ENCODE measurements at places on chromosomes 2 and 18.

DNA sequence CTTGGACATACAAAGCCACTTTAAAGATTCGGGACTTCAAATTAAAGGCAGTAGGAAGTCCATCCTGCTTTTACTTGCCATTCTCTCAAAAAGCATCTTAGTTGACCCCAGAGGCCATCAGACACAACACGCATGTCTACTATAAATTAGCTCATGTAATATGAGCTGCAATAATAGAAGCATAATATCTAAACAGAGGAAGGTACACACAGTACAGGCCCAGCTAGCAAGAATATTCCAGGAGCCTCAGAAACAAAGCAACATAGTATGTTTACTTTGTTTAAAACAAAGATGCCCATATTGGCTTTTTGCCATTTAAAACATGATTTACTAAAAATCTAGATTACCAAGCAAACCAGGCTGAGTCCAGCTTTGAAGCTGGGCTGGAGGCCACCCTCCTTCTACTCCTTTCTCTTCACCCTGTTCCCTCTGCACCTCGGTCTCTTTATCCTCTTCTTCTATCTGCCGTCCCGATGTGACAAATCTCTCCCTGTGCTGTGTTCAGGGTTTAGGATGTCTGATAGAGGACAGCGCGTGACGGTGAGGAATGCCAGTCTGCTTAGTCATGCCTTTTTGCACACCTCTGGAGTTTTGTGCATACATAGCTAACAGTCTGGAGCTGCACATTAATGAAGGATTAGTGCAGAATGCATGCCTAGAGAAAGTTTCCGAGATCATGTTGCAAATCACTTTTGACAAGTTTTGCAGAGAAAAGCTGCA, 28.2 kb downstream of the DTNA start:
- DNase-seq = no peak

DNA sequence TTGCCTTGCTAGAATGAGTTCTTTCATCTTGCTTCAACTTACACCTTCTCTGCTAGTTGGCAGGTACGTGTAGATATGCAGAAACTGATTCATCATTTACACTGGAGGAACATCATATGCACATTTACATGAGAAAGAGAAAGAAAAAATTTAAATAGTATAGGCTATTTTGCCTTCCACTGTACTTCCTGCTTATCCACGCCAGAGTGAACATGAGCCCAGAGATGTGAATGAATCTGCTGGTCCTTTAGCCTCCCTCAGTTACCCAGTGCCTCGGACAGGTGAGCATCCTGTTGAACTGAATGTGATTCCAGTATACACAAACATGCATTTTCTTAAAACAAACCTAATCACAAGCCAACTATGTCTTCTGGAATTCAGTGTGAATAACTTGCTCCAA, 83.6 kb downstream of the SESTD1 start:
- DNase-seq = no peak

GRCh38 chr18:34818064-34818463, 108.0 kb downstream of the DTNA start:
- no peak for DNase-seq

GRCh38 chr18:10197097-10197496, 257.3 kb upstream of the APCDD1 start:
- DNase-seq = no peak

DNA sequence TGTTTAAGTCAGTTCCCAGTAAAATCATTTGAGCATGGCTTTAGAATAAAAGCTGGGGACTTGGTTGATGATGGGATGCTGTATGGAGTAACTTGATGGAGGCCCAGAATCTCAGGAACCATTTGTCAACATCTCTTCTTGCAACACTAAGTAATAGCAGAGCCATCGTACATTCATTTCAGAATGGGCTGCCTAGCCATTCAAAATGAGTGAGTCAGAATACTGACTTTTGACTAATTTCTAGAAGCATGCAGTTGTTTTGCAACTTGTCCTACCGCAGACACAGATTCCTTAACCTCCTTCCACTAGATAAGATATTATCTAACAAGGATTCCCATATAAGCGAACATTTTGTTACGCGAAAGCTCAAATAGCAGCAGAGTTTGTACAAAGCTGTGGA, 229.5 kb downstream of the CNTNAP5 start:
- DNase-seq = no peak

- no peak for DNase-seq
Observed at GRCh38 chr18:9400197-9400596, 65.6 kb downstream of the TWSG1 start.

- no peak for DNase-seq
Observed at GRCh38 chr2:20615068-20615465, 35.8 kb downstream of the HS1BP3 start.

- DNase-seq = no peak
Observed at GRCh38 chr2:157056200-157056676, 201.3 kb upstream of the GALNT5 start.

DNA sequence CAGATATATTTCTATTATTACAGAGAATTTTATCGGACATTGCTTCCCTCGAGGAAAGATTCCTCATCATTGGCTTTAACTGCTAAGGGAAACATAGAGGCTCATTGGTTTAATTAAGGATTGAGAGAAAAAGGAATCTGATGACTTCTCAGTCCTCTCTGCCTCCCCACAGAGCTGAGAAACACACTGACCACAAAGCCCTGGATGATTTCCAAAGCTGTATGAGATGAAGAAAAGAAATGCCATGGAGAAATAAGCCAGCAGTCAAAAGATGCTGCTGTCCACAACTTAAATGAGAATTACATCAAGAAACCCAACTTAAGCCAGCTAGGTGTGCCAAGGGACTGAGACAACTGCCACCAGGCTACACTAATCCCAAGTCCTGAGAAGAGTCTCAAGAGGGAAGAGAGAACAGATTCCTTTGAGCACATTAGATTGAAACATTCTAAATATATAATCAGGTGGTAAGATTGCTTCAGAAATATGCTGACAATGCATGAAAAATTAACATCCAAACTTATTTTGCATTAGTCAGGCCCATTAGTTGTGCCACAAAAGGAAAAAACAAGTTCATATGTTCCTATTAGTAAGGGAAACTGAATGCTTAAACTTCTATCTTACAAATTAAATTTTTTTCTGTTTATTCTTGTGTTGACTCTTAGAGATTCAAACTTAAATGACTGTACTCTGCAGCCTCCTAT, 308.1 kb upstream of the CYRIA start:
- no peak for DNase-seq

- no peak for DNase-seq
Observed at GRCh38 chr2:45736757-45737704, 85.6 kb downstream of the PRKCE start.

DNA sequence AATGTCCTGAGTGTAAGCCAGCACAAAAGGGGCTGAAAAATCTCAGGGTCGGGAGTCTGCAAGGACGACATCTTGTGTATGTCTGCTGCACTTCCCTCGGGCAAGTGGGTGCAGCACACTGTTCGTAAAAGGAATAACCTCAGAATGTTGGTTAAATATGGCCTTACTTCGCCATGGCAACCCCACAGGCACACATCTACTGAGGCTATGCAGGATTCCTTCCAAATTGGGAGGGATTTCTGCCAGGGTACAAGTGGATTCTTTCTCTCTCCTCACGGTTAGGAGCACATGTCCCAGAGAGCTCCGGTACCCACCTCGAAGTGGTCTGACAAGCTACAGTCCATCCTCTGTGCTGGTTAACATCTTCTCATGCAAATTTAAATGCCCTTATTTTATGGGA, 277.7 kb upstream of the PXDN start:
- no peak for DNase-seq

DNA sequence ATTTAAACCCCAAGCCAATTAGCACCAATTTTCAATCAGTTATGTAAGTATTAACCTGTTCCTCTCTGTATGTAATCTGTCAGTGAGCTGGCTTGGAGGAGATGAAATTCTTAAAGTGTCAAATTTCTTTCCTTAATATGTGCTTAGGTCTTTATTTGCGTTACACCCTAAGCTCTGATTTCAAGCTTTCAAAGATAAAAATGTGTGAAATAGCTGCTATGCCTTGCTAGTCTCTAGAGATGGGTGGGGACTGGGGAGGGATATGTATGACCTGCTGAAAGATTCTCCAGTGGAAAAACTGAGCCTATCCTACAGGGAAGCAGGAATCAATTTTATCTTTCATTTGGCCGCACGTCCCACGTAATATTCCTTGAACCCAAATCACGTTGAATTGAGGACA, 264.5 kb downstream of the RND3 start:
- no peak for DNase-seq

DNA sequence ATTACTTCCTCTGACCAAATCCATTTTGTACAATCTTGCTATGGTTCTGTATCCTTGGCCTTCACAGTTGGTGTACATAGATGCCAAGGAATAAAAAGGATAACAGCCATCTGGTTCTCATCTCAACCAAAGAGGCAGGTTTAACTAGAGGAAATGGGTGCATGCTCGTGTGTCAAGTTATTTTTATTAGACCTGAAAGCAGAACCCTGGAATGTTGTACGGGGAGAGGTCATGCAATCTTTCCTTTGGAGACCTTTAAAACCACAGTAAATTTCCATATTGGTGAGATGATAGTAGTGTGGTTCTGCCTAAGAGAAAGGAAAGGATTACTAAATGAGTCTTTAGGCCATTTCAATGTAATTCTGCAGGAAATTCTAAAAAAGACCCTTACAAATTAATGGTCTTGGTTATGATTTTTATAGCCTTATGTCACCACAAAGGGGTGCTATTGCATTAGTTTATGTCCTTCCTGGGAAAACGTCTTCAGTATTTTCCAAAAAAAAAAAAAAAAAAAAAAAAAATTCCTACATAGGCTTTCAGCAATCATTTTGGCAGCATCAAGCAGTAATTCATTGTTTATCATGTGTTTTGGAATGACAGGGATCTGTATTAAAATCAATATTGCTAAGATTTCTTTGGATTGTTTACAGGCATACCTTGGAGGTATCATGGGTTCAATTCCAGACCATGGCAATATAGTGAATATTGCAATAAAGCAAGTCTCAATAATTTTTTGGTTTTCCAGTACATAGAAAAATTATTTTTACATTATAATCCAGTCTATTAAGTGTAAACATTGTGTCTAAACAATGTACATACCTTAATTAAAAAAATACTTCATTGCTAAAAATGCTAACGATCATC, 270.8 kb downstream of the NYAP2 start:
- no peak for DNase-seq

- no peak for DNase-seq
Observed at GRCh38 chr2:133314795-133315194, 253.5 kb downstream of the NCKAP5 start.

- no peak for DNase-seq
Observed at GRCh38 chr2:55012672-55013484, 37.4 kb downstream of the RTN4 start.

DNA sequence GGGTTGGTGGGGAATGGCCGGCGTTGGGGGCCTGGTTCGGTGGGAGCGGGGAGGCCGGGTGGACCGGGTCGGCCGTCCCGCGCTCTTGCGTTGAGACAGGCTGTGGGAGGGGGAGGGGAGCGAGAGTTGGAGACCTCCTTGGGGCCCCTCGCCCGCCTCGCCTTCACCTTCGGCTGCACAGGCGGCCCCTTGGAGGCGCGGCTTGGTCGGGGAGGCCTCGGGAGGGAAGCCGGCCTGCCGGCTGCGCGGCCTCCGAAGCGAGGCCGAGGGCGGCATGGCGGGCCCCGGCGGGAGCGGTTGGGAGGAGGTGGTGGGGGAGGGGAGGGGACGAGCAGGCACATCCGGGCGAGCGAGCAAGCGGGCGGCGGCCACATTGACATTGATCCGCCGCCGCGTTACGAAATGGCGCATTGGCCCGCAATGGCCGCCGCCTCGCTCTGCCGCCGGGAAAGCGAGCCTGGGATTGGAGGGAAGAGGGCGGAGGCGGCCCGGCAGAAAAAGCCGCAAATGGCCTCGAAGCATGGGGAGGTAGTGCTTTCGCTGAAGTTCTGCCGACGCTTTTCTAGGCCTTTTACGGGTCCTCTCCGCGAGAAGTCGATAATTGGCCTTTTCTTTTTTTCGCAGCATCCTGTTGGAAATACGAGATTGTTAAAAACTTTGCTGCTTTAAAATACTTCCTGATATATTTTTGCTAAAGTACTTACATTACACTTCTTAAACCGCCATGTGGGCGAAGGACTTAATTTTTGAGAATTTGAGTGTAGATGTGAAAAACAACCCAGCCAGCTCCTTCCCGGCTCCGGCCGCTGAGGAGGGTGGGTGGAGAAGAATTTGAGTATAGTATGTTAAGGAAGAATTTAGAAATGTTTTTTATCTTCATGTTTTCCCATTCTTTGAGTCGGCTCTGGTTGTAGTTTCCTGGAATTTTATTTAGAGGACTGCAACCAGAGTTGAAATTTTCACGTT, 580 bp downstream of the HNRNPA3 start:
- DNase-seq = peak; percentile 83

DNA sequence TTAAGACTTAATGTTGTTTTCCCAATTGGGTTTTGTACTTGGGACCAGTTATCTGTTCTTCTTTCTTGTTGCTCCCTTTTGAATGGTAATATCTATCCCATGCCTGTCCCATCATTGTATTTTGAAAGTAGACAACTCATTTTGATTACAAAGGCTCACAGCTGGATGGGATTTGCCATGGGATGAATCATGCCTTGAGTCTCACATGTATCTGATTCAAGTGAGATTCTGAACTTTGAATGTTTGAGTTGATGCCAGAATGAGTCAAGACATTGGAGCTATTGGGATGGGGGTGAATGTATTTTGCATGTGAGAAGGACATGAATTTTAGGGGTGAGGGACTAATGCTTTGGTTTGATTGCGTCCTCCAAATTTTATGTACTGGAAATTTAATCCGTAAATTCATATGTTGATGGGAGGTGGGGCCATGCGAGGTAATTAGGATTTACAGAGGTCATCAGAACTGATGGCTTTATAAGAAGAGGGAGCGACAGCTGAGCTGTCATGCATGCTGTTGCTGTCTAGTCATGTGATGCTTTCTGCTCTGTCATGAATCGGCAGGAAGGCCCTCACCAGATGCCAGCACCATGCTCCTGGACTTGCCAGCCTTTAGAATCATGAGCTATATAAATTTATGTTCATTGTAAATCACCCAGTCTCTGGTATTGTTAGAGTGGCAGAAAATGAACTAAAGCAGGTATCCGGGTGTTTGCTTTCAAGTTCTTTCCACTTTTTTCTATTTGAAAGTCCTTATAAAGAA, 741.3 kb upstream of the RAB6C start:
- no peak for DNase-seq

DNA sequence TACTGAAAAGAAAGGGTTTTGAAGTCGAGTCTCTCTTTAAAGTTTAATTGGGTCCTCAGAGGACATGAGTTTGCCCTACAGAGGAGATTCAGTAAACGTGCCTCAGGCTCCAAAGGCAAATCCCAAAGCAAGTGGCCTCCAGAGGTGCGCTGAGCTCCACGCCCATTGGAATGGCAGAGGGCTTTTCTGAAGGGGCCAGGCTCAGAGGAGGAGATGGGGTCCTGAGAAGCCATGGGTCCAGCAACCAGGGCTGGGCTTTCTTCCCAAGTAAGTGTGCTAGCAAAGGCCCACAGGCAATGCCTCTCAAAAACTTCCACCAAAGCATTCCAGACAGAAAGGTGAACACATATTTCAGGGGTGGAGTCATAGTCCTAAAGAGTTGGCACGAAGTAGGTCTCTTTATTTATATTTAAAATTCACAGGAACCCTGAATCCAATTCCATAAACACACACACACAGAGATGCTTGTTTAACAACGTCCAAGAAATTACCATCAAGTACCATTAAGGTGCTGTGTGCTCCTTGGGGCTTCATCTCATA, 93.0 kb upstream of the SH3BP4 start:
- DNase-seq = no peak

All from stimulated activated CD4-positive, alpha-beta T cell treated with anti-CD3 and anti-CD28 coated beads, Interleukin-12 subunit alpha, Interleukin-12 subunit beta, amount 100 ng/mL, for 24 hours (primary cell).